ENCODE measurements at places on chromosomes 12 and 14.

GRCh38 chr12:130661059-130661458 is 55.0 kb downstream of the RIMBP2 start:
- DNase-seq, result no peak

DNA sequence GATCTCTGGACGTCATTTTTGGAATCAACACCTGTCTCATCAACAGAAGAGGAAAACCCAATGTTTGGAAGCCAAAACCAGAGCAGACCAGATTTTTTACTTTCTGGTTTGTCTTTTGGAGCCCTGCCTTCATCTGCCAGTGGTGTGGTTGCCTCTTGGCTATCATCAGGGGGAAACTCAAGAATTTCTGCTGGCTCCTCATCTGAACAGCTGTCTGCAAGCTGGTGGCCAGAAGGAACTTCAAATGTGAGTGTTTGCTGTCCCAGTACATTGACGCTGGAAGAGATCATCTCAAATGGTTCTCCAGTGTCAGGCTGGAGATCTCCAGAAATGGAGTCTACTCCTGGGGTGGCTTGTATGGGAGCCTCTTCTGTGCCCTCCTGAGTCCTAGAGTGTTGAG is 13.8 kb downstream of the PLD4 start:
- DNase-seq, result no peak

DNA sequence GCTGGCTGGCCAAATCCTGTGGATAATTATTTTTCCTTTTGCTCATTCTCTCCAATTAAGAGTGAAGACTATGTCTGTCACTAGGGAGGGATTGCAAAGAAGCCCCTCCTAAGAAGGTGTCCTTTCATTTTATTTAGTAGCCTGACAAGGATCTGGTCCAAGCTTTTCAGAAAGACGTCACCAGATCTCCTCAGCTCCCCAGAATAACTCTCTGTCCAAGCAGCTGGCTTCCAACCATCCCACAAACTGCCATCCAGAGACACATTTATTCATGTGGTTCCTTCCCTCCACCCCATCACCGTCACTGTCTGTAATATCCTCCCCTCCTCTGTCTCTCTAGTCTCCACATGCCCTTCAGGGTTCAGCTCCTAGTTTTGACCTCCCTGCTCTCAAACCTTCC is 69.9 kb downstream of the PPM1H start:
- DNase-seq, result no peak

DNA sequence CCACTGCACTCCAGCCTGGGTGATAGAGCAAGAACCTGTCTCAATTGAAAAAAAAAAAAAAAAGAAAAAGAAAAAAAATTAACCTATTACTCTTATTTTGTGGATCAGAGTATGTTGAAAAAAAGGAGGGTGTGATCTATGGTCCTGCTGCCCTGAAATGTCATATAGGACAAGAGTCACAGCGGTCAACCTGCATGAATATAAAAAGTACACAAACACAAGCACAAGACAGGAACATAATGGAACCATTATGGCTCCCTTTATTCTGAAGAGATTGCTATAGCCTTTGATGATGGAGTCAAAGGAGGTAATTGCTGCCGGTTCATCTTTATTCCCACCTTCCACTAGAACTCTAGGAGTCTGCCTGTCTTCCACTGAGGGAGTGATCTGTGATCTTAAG is 96.9 kb downstream of the NTN4 start:
- DNase-seq, result no peak

- DNase-seq, result no peak
Observed at GRCh38 chr14:38790916-38791315, 312.1 kb downstream of the SEC23A start.

DNA sequence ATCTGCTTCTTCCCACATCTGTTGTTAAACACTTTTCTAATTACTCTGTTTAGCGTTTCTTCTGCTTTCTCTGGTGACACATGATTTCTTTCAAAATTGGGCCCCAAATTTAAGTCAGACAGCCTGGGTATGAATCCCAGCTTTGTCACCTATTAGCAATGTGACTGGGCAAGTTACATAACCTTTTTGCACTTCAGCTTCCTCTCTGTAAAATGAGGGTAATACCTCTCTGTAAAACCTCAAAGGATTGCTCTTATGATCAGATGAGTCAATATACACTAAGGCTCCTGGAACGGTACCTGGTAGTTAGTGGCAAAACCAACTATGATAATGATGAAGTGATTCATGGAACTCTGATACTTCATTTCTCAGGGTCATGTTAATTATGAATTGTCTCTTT is 33.0 kb downstream of the E2F7 start:
- DNase-seq, result no peak

- DNase-seq, result no peak
Observed at GRCh38 chr12:8594072-8594471, 18.6 kb downstream of the AICDA start.

DNA sequence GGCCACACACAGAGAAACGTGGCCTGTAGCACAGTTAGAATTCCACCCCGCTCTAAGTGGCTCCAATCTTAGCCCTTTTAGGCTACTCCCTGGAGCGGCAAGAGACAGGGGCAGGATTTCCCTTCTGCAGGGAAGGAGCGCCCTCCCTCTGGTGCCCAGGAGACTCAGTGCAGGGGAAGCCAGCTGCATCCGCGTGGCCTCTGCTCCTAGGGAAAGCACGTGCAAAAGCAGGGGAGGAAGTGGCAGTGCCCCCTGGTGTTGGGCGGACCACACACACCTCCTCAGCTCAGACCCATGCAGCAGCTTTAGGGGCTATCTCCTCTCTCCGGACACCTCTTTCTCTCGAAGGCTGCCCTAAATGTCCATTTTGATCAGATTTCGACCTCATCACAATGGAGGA is 50.0 kb downstream of the SPRING1 start:
- no peak for DNase-seq

DNA sequence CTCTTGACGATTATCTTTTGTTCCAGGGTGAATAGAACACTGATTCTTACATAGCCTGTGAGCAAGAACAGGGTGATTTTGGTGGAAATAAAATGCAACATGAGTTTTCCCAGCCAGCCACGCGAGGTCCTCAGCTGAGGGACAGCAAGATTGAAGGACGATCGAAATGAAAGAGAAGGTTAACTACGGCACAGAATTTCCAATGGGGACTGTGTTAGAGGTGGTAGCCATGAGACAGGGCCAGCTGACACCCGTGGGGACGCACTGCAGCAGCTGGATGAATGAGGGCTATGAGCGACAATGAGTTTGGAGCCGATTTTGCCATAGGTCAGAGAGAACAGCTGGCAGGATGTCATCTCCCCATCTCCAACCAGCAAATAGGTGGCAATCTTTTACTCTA is 243.4 kb upstream of the PELI2 start:
- no peak for DNase-seq

- no peak for DNase-seq
Observed at GRCh38 chr12:13496111-13496510, 299.6 kb downstream of the EMP1 start.

- no peak for DNase-seq
Observed at GRCh38 chr12:69343357-69343756, 4.8 kb upstream of the LYZ start.

DNA sequence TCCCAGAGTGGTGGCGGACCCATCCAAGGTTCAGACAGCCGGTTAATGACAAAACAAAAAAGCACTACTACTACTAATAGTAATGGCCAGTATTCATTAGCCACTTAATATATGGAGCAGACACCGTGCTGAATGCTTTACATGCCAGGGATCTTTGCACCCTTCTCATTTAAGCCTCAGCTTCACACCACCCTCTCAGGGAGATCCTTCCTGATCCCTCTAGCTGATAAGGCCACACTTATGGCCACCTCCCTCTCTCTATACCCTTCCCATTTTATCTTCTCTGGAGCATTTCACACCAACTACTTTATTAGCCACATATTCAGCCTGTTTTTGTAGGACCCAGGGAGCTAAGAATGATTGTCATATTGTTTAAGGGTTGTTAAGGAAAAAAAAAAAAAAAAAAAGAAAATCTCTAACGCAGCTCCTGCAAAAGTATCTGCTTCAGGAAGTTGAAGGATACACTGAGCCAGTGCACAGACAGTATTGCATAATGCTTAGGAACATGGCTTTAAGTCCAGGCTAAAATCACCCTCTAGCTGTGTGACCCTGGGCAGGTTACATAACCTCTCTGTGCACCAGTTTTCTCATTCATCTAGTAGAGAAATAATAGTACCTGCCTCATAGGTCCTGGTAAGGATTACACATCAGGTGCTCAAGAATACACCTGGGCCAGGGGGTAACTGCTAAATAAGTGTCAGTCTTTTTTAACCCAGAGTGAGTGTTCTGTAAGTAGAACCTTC is 29.4 kb downstream of the NUAK1 start:
- DNase-seq, result no peak

GRCh38 chr14:43914041-43914693 is 592.9 kb downstream of the FSCB start:
- no peak for DNase-seq

- DNase-seq, result no peak
Observed at GRCh38 chr14:30054201-30054600, 126.6 kb upstream of the PRKD1 start.

DNA sequence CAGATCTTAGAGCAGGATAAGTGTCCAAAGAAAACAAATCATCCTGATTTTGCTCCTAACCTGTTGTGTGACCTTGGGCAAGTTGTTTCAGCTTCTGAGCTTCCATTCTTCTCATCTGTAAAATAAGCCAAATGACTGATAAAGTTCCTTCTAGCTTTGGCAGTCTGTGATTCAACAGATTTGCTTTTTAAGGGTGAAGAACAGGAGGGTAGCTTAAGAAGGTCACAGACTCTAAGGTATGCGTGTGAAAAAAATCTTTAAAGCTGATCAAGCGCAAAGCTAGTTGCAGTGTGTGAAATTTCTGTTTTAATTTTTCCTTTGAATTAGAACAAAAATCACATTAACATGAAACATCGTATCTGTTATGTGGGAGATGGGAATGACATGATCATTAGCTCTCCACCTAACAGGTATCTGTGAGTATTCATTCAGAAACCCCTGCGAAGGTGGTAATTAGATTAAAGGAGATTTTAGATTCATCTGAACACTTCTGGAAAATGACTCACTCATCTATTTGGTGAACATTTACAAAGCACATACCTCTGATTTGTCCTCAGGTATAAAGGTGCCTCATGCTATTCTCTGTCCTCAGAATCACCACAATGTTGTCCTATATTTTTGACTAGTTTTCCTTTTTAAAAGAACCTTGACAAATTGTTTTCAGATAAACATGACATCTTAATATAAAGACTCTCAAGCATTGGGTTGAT is 131.9 kb upstream of the CPM start:
- DNase-seq, result no peak

GRCh38 chr14:102781063-102781462 is 3.8 kb downstream of the TRAF3 start:
- DNase-seq, result no peak

DNA sequence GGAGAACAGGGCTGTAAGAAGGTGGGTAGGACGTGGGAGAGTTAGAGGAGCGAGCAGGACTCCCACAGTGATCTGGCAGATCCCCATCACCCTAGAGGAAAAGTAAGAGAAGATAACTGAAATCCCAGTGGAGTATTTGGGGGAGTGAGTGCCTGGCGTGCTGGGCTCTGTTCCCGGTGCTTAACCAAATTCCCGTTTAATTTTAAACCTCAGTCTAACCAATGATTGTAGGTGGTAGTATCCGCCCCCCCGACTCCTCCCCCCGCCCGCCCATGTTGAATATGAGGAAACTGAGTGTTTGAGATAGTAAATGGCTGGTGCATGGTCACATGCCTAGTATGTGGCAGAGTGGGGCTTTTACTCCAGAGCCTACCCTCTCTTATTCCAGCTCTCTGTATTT is 1.2 kb downstream of the TARBP2 start:
- no peak for DNase-seq

- no peak for DNase-seq
Observed at GRCh38 chr14:93999573-93999972, 2.5 kb downstream of the CCDC197 start.

DNA sequence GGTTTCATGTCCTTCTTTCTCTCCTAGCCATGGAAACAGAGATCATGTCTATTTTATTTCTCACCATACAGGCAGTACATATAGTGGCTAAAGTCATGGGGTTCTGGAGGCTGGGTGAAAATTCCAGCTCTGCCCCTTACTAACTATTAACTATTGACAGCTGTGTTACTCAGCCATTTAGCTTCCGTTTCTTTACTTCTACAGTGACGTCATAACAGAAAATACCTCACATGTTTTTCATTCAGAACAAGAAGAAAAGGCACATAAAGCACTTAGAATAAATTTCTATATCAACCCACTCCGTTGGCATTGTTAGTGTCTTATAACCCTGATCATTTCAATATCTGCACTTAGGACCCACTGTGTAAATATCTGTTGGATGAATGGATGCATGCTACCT is 1506.9 kb upstream of the TMEM132C start:
- no peak for DNase-seq

GRCh38 chr12:99027461-99027860 is 382.4 kb downstream of the APAF1 start:
- DNase-seq, result no peak

GRCh38 chr14:106694638-106695393 is 1168.4 kb downstream of the TMEM121 start:
- peak; percentile 24 for DNase-seq

GRCh38 chr12:4985820-4986219 is 57.9 kb upstream of the KCNA5 start:
- DNase-seq, result no peak

DNA sequence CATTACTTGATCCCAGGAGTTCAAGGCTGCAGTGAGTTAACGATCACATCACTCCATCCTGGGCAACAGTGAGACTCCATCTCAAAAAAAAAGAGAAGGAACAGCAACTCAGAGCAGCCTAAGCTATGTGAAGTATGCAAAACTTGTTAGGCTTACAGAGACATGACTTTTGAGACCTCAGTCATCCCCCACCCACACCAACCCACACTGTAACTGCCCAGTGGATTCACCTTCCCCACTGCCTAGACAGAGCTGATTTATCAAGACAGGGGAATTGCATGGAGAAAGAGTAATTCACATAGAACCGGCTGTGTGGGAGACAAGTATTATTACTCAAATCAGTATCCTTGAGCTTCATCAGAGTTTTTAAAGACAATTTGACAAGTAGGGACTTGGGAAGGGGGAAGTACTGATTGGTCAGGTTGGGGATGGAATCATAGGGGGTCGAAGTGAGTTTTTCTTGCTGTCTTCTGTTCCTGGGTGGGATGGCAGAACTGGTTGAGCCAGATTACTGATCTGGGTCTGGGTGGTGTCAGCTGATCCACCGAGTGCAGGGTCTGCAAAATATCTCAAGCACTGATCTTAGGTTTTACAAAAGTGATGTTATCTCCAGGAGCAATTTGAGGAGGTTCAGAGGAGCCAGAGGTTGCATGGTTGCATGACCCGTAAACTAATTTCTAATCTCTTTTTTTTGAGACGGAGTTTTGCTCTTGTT is 6.2 kb upstream of the WDR89 start:
- no peak for DNase-seq

- DNase-seq, result no peak
Observed at GRCh38 chr12:126663304-126664094, 1598.3 kb downstream of the AACS start.

GRCh38 chr12:473198-473597 is 13.5 kb downstream of the B4GALNT3 start:
- DNase-seq, result no peak

Measured in stimulated activated CD8-positive, alpha-beta memory T cell treated with anti-CD3 and anti-CD28 coated beads, Interleukin-2, amount 100 ng/mL, for 1 hour (primary cell).